Cardiac ventricle fibroblast (primary cell): ENCODE measurements at places on chromosomes 6 and 20. TPM values are rescaled to one million over a fixed set of nuclear protein-coding genes. Genes with fewer than 3 reads are reported as not detected.

Gene RNF182
- 0.05 and 0.12 TPM in 2 replicates for total RNA-seq

Gene RBPJL
- total RNA-seq: not detected in 2 replicates

Gene ARMH2
- total RNA-seq: not detected in 2 replicates

Gene SFTA2
- total RNA-seq: not detected in 2 replicates

Gene SLC22A23
- 11.0 and 11.8 TPM in 2 replicates for total RNA-seq

Gene KIAA0408
- total RNA-seq: 4.6 and 4.9 TPM in 2 replicates

Gene DNMT3B
- 0.37 and 1.3 TPM in 2 replicates for total RNA-seq

Gene TUBB1
- total RNA-seq: not detected in 2 replicates

Gene SPATA25
- total RNA-seq: 0.54 and 1.7 TPM in 2 replicates

Gene DNAH8
- total RNA-seq: not detected in 2 replicates

Gene ID4
- total RNA-seq: 7.7 and 8.6 TPM in 2 replicates

Gene ZNF292
- 17.7 and 19.0 TPM in 2 replicates for total RNA-seq

Gene JAG1
- 36.3 and 36.5 TPM in 2 replicates for total RNA-seq

Gene TMEM217
- 0.20 TPM in 1 of 2 replicates, not detected in the other for total RNA-seq
